ENCODE measurements at places on chromosomes 6 and 20.

DNA sequence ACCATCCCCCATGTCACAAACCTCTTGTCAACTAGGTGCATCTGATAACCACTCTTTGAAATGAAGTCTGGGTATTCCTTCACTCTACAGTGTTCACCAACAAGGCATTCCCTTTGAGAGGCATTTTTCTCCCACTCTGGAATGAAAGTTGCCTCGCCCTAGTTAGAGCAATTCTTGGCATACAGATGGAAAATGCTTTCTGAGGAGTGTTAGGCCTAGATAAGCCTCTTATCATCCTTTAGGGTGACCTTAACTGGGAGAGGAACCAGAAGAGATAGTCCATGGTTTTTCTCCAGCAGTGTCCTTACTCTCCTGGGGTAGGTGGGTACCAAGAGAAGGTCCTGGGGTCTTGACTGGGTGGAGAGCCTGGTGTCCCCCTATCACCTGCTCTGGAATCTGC, 14.8 kb downstream of the CLIC5 start:
- no peak for DNase-seq

DNA sequence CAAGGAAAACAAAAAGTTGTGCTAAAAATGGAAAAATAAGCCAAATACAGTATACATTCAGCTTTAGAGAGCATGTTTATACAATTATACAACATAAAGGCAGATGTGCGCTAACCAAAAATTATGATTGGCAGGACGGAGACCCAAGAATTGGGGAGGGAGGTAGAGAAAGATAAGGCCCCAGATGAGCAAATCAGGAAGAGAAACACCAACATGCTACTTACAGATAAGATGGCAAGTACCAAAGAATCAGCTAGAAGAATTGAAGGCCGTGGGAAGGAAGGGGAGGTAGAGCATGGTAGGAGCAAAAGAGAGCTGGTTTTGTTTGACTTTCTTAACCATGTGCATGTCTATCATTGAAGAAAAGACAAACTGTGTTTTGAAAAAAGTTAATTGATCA, 45.4 kb downstream of the PRND start:
- no peak for DNase-seq

GRCh38 chr6:163281634-163282033, 132.9 kb upstream of the QKI start:
- no peak for DNase-seq

DNA sequence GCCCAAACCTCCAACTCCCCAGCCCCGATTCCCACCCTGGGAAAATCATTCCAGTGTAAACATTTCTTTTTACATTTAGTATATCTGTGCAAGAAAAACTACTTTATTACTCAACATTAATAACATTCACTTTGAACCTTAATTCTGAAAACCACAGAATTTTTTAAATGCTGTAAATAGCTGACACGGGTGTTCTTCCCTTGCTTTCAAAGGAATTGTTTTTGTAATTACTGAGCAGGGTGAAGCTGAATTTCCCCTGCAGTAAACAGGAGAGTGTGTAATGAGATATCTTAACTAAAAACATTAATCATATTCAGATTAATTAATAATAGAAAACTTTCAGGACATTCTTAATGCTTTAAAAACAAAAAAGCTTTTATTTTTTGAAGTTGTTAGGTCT, 99.3 kb upstream of the CITED2 start:
- no peak for DNase-seq

DNA sequence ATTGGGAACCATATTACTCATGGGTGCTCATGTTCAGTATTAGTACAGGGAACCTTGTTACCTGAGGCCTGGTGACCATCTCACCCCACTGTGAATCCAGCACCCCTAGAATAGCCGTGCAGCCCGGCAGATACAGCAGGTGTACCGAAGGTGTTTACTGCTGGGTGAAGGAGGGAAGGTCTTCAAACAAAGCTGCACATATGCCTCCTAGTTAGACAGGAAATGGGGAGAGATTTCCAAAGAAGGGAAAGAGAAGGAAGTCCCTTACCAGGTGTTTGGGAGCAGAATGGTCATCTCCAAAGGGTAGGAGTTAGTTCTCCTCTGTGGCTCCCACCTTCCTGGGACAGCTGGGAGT, 2.4 kb upstream of the CST1 start:
- no peak for DNase-seq

DNA sequence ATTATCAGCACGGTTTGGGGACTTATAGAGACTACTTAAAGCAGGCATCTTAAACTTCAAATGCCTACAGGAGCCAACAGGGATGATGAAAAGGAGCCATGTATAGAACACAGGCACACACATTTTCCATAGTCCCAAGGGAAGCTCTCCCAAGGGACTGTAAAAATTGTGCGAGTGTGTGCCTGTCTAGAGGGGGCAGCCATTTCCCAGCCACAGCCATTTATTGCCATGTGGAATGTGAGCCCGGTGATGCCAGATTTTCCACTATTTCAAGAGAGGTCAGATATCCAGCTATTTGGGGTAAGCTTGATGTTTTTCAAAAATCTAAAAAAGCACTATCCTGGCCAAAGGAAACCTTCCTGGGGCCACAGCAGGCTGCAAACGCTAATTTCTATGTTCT, 24.1 kb upstream of the RALY start:
- DNase-seq, result no peak

DNA sequence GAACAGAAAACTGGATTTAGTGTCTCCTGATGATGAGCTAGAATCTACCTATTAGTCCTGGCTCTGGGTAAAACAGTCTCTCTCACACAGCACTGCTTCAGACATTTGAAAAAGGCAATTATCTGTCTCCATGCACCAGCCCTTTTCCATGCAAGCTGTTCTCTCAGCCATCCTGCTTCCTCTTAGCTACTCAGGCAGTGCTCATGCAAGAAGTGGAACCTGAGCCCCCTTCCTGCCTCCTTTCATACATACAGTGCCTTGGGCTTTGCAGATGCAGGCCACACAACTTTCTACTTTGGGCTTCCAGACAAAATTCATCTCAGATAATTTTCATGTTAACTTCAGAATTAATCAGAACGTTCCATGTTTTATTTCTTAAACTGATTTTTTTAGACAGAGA, 151.3 kb downstream of the RALGAPA2 start:
- DNase-seq, result no peak

- DNase-seq, result no peak
Measured at GRCh38 chr6:33720998-33721397, 9.5 kb upstream of the UQCC2 start.

GRCh38 chr6:169256061-169256460, 2.4 kb upstream of the THBS2 start:
- no peak for DNase-seq

DNA sequence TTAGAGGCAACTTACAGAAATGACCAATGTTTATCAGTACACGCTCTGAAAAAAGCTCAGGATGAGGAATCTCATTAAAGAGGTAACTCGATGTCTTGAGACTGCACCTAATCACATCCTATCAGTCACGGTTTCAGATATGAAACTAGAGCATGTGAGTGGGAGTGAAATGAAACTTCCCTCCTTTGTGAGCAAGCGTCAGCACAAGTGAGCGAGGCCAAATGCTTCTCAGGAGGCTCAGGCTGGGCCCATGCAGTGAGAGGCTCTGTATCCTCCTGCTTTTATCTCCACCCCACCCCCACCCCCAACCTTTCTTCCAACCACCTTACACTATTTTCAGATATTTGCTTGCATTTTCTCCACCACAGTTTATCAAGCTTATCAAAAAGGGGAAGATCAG, 140.8 kb upstream of the RIMS1 start:
- DNase-seq, result no peak

DNA sequence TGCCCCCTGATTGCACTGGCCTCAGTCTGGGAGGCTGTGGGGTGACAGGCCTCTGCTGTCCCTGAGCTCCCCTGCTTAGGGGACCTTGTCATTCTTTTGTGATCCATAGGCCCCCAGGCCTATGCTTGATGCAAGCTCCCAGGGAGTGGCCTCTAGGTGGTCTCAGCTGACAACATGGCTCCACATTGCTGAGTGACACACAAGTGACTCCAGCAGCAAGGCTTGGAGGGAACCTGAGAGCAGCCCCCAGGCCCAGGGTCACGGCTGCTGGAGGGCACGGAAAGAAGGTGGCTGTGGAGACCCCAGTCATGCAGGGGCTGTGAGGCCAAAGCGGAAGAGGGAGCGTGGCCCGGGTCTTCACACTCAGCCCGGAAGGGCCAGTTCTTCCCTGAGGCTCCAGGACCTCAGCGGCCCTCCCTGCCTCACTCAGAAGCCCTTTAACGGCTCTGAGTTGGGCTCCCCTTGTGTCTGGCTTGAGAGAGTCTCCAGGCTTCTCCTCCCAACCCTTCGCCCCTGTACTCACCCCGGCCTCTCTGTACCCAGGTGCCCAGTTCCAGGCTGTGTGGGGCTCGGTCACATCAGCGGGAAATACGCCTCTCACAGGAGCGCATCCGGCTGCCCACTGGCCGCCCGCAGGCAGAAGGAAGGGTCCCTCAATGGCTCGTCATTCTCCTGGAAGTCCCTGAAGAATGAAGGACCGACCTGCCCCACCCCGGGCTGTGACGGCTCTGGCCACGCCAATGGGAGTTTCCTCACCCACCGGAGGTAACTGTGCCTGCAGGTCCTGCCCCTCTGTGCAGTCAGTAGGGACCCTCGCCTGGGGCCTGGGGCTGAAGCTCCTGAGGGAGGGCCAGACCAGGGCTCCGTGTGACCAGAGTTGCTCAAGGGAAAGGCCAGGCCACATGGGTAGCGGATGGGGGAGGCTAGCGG, 23.7 kb upstream of the PCMTD2 start:
- no peak for DNase-seq

- DNase-seq, result no peak
Measured at GRCh38 chr6:41599852-41600445, 38.3 kb upstream of the MDFI start.

- no peak for DNase-seq
Measured at GRCh38 chr6:75775219-75775618, 26.2 kb downstream of the MYO6 start.

DNA sequence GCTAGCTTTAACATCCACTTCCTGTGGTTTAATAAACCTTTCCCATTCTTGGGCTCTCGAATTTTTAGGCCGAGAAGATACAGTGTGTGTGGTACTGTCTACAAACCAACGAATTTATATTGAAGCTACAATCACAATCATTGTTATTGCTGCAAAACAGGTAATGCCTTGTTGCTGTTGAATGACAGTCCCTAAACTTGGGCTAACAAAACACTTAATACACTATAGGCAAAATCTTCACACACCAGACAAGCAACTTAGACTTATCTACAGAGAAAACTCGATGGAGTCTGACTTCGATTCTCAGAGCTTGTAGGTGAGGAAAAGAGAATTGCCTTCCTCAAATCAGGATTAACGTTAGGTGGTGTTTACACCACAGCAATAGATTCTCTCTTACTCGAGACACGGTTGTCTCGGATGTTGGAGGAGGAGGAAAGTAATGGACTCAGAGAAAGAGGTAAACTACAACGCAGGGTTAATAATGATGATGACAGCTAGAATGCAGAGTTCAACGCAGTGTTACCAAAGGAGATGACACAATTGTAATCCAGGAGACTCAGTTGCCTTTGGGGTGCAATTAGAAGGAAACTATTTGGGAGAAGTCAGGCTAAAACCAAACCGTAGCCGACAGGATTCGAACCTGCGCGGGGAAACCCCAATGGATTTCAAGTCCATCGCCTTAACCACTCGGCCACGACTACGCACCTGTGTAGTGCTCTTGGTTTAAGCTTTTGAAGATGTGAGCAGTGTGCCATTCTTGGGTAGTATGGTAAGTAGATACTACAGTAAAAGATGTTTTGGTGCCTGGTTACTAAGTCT, 32.5 kb upstream of the ZNF184 start:
- DNase-seq, result no peak

GRCh38 chr6:36071714-36072113, 44.1 kb downstream of the MAPK14 start:
- DNase-seq, result no peak

DNA sequence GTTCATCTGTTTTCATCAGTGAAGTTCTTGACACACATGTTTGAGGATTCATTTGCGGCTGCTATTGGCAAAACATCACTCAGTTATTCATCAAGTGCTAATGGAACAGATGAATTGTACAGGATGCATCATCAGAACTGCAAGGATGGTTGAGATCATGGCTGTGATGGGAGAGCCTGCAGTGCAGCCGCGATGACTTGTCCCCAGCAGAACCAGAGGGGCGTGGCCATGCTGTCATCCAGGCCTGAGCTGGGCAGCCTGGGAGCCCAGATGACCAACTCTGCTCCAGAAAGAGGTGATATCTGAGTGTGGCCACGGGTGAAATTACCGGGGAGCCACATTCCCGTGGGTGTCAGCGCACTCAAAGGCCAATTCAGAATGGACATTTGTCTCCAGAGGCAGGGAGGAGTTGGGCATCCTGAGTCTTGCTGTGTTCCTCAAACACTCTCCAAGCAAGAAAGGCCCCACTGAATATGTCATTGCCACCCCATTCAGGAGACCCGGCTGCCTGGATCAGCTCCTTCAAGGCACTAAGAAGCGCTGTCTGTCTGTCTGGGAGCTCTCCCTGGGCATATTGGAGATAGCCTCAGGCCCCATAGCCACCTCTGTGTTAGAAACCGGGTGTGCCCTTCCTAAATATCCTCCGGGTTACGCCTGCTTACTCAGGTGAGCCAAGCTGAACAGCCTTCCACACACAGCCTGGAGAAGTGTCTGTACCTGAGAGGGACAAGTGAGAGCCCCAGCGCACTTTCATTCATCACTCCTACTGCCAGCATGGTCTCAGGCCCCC, 66.7 kb downstream of the SYNDIG1 start:
- no peak for DNase-seq

DNA sequence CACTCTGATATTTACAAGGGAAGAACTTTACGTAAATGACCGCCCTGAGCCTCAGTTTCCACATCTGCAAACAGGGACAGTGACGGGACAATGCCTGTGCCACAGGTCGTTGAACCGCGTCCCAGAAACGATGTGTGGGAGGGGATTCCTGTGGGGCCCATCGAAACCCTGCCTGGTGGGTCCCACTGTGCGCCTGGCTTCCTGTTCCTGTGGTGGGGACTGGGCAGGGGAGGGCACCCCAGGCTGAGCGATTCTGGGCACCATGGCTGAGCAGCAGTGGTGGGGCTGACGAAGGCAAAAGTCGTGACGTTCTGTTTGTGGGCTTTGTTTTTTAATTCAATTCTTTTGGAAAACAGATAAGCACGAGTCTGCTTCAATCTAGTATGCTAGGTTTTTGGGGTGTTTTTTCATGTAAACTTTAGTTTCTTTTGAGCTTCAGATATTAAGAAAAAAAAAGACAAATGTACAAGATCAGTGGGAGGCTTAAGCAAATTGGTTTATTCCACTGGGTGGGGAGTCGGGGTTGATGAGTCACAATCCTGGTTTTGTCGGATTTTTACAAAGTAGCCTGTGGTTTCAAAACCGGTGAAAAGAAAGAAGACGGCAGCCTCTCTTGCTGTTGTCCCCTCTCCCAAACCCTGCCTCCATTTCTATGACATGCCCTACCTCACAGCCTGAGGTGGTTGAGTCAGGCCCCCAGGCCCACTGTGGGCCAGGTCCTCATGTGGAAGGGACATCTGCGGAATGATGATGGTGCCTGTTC, 40.4 kb downstream of the GNAS-AS1 start:
- DNase-seq, result no peak

GRCh38 chr6:44606504-44606903, 219.0 kb downstream of the CDC5L start:
- no peak for DNase-seq

GRCh38 chr6:14951704-14952103, 294.2 kb upstream of the JARID2 start:
- no peak for DNase-seq

GRCh38 chr20:62567246-62568044, 74.9 kb upstream of the SLCO4A1 start:
- no peak for DNase-seq

All from CD8-positive, alpha-beta T cell (primary cell).